ENCODE measurements at places on chromosomes 4 and X.

DNA sequence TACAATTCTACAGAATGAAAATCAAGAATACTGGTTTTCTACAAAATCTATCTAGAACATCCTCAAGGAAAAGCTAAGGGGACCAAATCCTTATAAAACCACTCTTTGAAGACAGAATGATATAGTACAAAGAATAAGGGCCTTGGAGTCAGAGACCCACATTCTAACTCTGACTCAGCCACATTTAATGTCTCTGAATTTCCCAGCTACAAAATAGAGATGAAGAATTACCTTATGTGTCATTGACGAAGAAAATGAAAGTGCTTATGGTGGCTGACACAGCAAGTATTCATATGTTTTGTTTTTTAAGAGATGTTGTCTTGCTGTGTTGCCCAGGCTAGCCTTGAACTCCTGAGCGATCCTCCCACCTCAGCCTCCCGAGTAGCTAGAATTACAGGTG, 35.9 kb upstream of the CXorf38 start:
- no peak for DNase-seq

DNA sequence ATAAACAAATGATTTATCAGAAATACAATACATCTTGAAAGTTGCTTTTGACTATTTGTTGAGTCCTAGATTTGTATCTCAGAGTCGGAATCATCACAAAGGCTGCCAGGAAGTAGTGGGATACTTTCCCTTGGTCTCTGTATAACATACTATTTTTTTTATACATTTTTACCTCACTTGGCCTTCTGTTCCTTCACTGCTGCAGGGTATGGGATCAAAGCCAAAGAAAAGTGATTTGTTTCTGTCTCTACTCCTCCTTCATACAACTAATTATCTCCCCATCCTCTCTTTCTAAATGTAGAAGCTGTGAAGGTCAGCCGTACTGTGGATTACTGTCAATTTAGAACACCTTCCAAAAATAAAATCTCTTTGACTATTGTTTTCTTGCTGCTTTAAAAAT, 24.9 kb downstream of the PALLD start:
- DNase-seq: no peak

DNA sequence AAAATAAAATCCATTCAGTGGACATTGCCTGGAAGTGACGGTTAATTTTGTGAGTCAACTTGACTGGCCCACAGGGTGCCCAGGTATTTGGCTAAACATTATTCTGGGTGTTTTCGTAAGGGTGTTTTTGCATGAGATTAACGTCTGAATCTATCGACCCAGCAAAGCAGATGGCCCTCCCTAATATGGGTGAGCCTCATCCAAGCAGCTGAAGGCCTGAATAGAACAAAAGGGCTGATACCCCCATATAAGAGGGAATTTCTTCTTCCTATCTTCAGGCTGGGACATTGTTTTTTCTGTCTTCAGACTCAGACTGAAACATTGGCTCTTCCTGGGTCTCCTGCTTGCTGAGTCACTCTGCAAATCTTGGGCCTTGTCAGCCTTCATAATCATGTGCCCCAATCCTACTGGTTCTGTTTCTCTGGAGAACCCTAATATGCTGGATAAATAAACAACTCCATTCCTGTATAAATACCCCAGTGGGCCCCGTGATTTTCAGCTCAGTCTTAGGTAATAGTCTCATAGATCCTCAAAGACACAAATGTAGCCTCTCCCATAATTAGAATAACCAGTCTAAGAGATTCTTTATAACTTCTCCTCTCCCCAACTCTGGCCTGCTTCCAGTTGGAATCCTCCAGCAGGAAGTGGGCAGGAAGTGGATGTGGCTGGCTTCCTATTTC, 33.1 kb upstream of the DDX3X start:
- DNase-seq: no peak

GRCh38 chr4:174396599-174397110, 112.9 kb downstream of the CEP44 start:
- DNase-seq: no peak

- no peak for DNase-seq
Measured at GRCh38 chr4:163673848-163674697, 179.6 kb downstream of the TMA16 start.

- DNase-seq: peak; percentile 0
Measured at GRCh38 chr4:107519053-107519452, 201.0 kb downstream of the PAPSS1 start.

DNA sequence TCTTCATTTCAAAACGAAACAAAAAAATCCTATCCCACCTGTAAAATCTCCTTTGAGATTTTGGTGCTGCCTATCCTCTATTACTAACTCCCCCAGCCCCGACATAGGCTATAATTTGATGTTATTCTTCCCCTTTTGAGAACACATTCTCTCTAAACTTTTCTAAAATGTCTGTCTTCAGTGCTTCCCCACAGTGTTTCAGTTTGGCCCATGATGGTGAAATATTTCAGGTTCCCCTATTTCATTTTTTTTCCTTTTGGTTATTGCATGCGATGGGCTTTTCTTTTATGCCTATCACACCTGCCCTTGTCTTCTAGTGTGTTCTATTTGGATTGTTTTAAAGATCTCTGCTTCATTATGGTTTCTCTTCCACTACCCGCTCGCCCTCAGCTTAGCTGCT, 14.7 kb downstream of the BCORL1 start:
- no peak for DNase-seq

DNA sequence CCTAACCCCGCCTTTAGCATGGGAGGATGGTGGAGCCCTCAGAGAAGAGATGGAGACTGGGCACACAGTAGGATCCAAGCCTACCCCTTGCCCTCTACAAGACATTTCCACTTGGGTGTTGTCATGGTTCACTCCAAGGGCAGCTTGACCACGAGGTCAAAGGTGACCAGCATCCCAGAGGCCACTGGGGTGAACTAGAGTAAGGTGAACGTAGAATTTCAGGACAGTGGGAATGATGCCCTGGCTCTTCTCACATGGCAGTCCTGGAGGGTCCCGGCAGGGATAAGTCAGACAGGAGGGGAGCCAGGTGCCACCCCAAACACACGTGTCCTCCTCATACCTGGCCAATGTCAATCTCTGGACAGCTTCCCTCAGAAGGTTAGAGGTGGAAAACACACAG, 274.2 kb upstream of the AGTR2 start:
- no peak for DNase-seq

- DNase-seq: no peak
Measured at GRCh38 chr4:173442223-173442932, 43.5 kb upstream of the SCRG1 start.

DNA sequence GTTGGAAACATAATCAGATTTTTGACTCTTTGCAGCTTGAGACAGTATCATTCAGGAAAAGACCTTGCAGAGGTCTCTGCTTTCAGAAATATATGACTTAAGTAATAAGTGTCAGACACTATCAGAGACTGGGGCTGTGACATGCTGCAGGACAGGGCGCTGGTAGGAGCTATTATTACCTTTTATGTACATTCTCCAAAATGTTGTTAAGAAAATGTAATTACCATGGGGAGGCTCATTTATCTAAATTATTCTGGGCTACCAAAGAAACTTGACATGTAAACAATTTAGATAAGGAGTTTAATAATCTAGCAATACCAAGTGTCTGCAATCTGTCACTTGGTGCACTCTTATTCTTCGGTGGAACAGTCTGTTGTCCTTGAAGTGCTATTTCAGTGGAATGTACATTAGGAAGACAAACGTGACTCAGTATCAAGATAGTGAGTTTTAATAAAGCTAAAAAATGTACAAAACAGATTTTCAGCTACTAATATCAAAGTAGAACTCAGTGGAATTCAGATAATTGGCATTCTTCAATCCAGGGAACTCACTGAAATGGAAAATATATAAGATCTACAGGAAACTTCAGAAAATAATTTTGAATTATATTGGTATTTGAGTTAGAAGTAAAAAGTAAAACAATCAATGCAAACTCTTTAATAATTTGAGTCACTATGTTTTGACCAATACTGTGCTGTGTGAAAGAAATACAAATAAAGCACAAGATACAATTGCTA, 214.5 kb downstream of the KCNIP4 start:
- DNase-seq: no peak

- DNase-seq: no peak
Measured at GRCh38 chrX:107979534-107979933, 2.6 kb downstream of the TEX13B start.

GRCh38 chrX:72050011-72050410, 81.7 kb downstream of the RTL5 start:
- no peak for DNase-seq

DNA sequence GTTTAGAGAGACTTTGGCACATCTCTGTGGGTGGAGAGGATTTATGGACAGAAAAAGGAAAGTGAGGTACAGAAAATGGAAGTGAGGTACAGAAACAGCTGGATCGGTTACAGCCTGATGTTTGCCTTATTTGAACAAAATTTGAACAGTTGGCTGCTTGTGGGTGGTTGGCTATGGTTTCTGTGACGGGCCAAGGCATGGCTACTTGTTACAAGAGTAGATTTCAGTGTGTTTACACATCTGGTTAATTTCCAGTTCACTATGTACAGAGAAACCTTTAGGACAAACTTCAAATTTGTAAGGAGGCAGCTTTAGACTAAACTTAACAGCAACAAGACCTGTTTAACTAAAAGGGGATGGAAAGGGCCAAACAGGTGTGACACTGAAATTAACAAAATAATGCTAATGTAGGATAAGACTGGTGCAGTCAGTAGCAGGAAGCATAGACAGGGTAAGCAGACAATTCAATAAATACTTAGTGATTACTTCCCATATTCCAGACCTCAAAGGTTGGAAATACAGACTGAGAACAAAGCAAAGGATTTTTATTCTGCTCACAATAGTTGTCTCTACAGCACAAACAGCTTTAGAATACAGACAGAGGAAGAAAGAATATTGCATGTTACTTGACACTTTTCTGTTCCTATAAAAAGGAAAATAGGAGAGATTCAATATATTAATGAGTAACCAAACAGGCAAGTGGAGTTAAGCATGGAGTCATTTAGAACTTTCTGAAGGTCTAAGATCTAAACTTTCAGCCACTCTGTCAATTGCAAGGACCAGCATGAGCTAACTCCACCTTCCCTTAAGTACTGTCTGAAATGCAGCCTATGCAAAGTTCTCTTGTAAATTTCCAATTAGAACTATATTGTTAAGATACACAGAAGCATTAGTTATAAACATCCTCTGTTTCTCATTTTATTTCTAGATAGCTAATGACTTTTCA, 294.4 kb upstream of the FAT4 start:
- DNase-seq: no peak

- DNase-seq: no peak
Measured at GRCh38 chr4:157004279-157005161, 32.9 kb upstream of the PDGFC start.

DNA sequence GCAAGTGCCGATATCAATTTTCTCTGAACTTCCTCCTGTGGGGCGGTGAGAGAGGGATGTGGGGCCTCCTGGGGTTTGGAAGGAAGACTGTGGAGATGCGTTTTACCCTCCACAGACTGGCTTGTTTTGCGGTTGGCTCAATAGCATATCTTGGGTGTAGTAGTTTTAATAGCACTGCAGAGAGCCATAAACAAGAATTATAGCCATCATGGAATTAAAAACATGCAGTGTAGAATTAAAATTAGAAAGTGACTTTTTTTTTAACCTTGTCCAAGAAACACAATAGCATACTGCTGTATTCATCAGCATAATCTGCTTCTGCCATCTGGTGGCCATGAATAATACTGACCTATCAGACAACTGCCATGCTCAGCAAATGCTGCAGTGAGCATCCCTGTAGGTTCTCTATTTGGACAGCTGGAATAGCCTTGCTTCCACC, 47.3 kb upstream of the SCML1 start:
- DNase-seq: peak; percentile 8

DNA sequence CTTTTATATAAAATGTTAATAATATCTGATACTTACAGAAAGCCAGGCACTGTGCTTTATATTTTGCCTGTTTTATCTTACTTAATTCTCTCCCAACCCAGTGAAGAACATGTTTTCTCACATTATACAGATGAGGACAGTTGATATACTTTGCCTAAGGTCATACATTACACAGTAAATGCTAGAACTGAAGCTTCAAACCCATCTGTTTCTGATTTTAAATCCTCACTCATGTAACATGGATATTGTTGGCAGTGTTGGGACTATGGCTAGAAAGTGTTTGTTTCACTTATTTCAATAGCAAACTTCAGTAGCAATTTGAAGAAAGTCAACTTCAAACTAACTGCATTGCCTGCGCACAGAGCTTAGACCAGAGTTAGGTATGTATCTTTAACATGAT, 57.4 kb downstream of the RAPGEF2 start:
- DNase-seq: no peak

DNA sequence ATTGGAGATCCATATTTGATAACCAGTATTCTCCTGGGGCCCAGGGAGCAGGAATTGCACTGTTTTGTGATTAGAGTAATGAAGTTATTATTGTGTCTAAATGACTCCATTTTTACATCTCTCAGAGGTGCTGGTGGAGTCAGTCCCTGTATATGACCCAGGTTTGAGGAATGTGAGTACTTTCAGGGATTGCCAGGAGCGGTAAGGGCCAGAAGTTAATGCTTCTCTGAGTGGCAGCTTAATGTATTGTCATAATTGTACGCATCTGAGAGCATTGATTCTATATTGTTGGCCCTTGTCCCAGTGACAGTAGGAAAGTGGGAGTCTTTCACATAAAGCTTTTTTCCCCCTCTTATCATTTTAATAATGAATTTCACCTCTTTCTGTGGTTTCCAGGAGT, 146.2 kb downstream of the GATB start:
- no peak for DNase-seq
